ENCODE measurements at places on chromosomes 2 and 18.

DNA sequence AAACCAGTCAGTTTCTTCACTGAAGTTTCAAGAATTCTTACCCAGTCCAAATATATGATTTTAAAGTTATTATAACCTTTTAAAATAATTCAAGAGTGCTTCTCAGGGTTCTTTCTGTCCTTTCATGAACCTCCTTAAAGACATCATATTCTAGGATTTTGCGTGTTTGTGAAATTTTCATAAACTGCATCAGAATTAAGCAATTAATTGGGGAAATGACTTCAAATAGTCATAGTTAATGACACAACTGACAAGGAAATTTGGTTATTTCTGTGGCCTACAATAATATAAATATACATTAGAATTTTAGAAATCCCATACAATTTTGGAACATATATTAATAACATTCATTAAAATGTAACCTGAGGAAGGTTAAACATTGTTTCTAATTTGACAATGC lies 10.5 kb downstream of the CYP27A1 start:
- DNase-seq = no peak

- DNase-seq = no peak
These were observed 563.2 kb upstream of the NRP2 start for GRCh38 chr2:205119136-205119535.

DNA sequence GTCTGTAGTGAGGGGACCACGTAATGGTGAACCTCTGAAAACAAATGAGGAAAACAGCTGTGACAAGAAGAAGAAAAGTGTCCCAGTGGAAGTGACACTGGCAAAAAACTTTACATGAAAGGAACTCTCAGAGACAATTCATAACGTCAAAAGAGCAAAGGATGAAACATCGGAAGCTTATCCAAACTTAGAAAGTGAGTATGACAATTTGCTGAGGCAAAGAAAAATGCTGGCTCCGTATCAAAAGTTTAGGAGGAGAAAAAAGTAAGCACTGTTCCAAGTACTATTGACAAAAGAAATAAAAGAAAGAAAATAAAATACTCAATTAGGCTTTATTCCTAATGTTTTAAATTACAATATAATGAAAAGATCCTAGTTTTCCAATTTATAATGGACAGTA lies 91.3 kb downstream of the NOL10 start:
- no peak for DNase-seq

GRCh38 chr18:58335223-58335622 lies 291.2 kb downstream of the NEDD4L start:
- DNase-seq = peak; percentile 97

DNA sequence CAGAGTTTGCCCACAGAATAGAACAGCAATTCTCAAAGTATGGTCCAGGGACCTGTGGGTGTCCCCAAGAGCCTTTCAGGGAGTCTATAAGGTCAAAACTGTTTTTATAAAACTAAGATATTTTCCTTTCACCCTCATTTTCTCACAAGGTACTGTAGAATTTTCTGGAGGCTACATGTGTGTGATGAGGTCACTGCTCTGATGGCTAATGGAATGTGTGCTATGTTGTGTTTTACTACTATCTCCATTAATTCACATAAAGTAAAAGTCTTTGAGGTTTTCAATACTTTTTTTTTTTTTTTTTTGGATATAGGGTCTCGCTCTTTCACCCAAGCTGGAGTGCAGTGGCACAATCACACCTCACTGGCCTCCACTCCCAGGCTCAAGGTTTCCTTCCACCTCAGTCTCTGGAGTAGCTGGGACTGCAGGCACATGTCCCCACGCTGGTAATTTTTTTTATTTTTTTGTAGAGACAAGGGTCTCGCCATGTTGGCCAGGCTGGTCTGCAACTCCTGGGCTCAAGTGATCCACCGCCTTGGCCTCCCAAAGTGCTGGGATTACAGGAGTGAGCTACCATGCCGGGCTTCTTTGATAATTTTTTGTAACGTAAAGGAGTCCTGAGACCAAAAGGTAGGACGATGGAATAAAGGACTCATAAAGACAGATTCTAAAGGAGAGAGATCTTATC lies 1.8 kb downstream of the TRABD2A start:
- DNase-seq = no peak

- no peak for DNase-seq
These were observed 182.8 kb upstream of the PGAP1 start for GRCh38 chr2:197109326-197109725.

DNA sequence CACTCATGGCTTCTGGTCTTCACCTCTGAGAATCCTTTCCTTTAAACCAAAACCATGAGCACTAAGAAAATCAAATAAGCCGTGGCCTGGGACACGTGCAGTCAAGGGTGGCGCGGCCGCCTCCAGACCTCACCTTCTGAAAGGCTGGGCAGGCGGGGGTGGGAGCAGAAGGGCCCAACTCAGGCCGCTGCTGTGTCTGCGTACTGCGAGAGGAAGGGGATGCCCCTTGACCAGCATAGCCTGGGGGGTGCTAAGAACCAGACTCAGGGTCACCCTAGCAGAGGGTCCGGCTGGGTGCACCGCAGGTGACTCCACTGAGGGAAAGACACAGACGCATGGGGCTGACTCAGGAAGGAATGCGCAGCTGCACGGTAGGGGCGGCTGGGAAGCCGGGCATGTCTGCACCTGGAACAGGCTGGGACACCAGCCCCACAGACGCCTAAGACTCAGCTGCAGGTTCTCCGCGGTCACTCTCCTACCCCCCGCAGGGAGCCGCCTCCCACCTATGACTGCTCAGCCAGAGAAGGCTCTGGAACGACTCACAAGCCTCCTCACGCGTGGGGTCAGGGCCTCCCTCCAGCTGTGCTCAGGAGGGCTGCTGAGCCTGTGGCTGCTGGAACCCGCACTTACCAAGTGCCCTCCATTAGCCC lies 432.4 kb upstream of the MYT1L start:
- DNase-seq = no peak

- no peak for DNase-seq
These were observed 120.4 kb upstream of the ACKR3 start for GRCh38 chr2:236449167-236449761.

- DNase-seq = no peak
These were observed 61.8 kb upstream of the CERS6 start for GRCh38 chr2:168394262-168394661.

GRCh38 chr18:52588931-52589330 lies 248.9 kb downstream of the DCC start:
- no peak for DNase-seq

DNA sequence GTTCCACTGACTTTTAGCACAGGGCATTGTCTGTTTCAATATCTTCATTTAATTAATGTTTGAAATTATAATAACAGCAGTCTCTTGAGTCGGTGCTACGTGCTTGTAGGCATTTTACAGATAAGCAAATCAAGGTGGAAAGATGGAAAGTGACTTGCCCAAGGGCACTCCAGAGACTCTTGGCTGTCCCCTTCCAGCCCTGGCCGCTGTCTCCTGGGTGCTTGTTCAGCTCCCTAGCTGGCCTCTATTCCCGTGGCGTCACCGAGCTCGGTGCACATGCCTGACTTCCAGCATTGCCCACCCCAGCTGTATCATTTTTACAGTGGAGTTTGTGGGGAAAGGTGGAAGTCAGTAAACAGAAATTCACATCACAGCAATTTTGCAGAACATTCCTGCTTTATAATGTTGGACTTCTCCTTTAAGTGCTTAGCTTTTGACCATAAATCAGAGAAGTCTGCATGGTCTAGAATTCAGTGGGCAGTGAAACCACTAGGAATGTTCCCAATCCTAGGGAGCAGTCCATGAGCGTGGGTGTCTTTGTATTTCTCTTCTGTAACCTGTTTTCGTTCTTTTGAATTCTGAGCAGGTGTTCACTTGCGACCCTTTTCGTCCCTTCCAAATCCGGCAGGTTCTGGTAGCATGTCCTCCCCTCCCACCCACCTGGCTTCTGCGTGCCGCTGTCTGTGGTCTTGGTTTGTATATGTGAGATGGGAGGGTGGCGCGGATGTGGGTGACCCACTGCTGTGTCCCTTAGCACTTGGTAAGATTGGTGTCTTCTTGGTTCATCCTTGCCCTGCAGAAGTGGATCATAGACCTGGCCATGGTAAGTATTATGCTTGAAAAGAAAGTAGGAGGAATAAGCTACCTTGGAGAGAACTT lies 8.4 kb downstream of the SLC66A3 start:
- DNase-seq = no peak
